Activated naive CD4-positive, alpha-beta T cell treated with Interleukin-2 at 50 U/mL for 16 hours (primary cell): ENCODE measurements at places on chromosomes 1 and 21.

- DNase-seq = no peak
These were observed 452.7 kb downstream of the NUF2 start for GRCh38 chr1:163774401-163774945.

- no peak for DNase-seq
These were observed 180.4 kb downstream of the FOXD2 start for GRCh38 chr1:47618222-47618720.

DNA sequence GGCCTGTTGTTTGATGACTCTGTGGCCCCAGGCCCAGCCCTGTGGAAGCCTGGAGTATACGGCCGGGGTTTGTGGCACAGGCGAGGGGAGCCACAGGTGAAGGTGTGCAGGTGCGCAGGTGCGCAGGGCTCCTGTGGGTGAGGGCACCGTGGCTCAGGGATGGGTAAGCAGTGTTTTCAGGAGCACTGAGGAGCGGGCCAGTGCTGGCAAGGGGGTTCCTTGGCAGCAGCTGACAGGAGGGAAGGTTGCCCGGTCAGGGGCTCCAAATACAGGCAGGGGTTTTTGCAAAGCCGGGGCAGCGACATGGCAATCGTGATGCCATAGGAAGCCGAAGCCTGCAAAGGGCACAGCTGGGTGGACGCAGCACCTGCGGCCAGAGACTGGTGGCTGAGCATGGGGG, 20.7 kb downstream of the AGPAT3 start:
- no peak for DNase-seq

DNA sequence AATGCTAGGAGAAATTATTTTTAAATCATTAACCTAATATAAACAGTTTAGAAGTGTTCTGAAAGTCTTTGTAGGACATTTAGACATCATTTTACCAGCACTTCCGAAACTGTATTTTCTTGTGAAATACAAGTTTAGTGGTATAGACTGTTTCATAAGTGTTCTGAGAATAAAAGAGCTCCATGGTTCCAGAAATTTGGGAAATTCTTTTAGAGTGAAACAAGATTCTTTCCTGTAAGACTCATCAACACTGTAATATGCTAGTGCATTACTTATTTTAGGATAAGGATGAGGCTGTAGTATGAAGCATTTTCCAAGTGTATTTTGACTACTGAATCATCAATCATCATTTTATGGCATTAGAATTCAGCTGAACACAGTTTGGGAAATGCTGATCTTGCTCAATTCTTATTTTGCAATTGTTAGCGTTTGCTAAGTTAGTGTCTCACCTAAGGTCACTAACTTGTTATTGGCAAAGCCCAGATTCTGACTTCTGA, 73.4 kb downstream of the CEP350 start:
- DNase-seq = no peak

GRCh38 chr1:181344091-181344490, 139.2 kb upstream of the CACNA1E start:
- DNase-seq = no peak

DNA sequence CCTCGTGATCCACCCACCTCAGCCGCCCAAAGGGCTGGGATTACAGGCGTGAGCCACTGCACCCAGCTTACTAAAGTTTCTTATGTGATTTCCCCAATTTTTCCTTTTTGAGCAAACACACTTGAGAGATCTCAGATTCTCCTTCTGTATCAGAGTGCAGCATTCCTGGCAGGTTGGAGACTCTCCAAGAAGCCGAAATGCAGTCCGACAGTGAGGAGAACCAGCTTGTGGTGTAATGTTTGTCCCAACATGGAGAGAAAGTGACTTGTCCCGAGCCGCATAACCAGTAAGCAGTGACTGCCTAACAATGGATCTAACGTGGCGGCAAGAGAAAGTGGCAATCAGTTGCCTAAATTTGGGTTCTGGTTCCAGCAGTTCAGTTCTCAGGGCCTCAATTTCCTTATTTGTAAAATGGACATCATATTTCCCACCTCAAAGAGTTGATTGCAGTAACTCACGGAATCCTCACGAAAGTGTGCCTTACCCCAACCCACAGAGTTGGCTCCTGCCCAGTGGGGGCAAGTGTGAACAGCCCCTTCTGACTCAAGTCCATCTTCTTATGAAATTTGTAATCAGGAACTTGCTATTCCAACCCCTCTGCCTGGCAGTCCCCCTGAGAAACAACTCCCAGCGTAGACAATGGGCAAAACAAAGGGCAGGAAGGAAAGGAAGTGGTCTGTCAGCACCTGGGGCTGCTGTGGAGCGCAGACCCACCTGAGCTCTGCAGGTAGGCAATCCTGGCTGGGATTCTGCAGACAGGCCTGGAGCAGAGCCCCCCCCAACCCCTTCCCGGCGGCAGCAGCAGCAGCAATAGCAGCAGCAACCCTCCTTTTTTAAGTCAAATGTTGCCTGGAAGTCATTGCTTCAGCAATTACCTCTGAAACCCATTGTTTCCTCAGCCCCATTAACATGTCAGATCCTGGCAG, 223.6 kb upstream of the POU3F1 start:
- DNase-seq = no peak

DNA sequence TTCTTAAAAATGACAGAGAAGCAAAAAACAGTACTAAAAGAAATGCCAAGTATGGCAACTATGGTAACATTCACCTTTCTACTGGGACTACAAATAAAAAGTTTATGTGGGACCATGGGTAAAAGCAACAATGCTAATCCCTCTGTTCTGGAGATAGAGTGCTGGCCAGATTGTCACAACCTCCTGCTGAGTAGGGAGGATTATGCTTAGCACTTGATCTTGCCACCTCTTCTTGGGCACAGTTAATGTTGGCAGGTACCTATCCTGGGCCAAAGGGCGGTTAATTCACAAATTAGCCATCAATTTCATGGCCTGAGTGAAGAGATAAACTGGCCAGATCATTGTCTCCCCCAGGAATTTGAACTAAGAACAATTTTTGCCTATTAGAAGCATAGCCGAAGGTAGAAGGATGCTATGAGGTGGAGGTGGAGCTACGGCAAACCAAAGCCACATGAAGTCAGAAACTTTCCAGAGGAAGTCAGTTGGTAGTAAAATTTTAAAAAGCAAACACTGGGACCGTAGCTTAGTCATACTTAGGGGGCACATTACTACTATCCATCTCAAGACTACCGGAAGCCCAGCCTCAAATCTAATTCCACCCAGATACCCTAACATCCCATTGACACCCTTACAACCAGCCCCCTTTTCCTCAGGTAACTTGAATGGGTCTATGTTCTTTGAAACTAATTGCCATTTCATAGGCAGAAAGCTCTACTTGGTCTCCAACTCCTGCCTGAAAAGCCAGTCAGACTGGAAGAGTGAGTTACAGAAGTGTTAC, 2.7 kb downstream of the SCYL3 start:
- peak; percentile 38 for DNase-seq

- DNase-seq = no peak
These were observed 23.3 kb downstream of the WNT2B start for GRCh38 chr1:112532064-112532463.

GRCh38 chr21:15204140-15204969, 139.6 kb upstream of the NRIP1 start:
- no peak for DNase-seq

GRCh38 chr1:33381977-33382376, 48.9 kb downstream of the PHC2 start:
- no peak for DNase-seq

DNA sequence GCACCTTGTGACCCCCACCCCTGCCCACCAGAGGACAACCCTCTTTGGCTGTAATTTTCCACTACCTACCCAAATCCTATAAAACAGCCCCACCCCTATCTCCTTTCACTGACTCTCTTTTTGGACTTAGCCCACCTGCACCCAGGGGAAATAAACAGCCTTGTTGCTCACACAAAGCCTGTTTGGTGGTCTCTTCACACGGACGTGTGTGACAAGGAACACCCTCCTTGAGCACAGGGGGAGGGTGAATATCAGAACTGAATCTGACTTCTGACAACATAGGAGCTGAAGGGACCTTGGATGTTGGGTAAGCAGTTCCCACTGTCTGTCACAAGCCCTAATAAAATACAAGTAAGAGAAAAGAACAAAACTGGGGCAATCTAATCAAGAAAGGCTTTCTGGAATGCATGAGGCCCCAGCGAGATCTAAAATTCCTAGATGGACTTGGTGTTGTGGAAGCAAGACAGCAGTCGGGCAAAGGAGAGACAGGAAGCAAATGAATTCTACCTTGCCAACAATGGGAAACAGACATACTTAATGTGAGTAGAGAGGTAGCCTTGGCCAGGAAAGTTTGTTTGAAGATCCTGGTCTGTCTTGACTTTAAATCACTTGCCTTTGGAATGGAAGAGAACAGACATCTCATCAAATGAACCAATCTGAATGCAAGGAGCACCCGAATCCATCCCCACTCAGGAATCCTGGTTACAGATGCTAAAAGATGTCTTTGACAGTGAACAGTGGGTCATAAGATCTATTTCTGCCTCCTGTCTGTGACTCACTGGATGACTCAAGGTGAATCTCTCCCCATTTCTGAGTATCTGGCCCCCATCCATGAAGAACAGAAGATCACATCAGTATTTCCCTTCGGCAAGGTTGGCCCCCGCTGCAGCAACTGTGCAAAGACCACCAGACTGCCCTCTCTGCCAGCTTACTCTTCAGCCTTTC, 53.3 kb downstream of the OLFML3 start:
- no peak for DNase-seq

GRCh38 chr1:65289449-65289848, 19.9 kb upstream of the DNAJC6 start:
- no peak for DNase-seq

DNA sequence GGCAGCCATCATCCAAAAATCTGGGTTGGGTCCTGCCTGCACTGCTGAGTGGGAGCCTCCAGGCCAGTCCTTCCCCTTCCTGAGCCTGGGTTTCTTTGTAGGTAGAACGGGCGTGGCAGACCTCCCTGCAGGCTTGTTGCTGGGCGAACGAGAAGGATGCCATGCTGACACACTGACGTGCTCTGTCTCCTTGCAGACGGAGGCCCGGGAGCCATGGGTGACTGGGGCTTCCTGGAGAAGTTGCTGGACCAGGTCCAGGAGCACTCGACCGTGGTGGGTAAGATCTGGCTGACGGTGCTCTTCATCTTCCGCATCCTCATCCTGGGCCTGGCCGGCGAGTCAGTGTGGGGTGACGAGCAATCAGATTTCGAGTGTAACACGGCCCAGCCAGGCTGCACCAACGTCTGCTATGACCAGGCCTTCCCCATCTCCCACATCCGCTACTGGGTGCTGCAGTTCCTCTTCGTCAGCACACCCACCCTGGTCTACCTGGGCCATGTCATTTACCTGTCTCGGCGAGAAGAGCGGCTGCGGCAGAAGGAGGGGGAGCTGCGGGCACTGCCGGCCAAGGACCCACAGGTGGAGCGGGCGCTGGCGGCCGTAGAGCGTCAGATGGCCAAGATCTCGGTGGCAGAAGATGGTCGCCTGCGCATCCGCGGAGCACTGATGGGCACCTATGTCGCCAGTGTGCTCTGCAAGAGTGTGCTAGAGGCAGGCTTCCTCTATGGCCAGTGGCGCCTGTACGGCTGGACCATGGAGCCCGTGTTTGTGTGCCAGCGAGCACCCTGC, 1.4 kb downstream of the GJA4 start:
- DNase-seq = no peak

GRCh38 chr1:52632732-52633290, at the start of gene SHISAL2A:
Gene SHISAL2A, plus strand, starts transcription at chr1:52633168. Its CDS starts 326 bp downstream, at chr1:52633494.
- DNase-seq = peak; percentile 68

DNA sequence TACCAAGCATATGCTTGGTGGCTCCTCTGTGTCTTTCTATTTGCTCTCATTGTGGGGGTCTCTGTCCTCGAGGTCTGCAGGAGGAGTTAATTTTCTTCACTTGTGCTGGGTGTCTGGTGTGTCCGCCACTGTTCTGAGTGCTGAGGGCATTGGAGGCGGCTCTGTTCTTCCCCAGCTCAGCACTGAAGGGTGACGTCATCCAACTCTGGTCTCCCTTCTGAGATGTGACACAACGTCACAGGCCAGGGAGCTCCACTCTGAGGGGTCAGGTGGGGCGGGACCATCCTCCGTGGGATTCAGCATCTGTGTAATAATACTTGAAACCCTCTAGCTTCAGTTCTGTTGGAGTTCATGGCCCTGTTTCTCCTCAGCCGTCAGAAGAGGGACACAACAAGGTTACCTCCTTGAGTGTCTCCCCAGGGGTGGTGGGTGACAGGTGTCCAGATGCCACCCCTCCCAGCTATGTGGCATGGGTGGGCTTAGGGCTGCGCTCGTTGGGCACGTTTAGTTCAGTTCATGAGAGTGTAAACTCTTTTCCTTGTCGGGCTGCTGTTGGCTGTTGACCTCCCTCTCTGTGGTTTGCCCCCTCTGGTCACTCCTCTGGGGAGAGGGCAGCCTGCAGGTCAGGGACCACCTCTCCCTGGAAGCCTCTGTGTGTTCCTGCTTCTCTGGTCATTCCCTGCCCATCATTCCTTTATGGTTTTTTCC, 3.1 kb downstream of the IBA57 start:
- no peak for DNase-seq

GRCh38 chr1:232880354-232880753, 70.1 kb upstream of the NTPCR start:
- DNase-seq = no peak

GRCh38 chr1:44500181-44501046, 95.4 kb downstream of the RNF220 start:
- DNase-seq = no peak

DNA sequence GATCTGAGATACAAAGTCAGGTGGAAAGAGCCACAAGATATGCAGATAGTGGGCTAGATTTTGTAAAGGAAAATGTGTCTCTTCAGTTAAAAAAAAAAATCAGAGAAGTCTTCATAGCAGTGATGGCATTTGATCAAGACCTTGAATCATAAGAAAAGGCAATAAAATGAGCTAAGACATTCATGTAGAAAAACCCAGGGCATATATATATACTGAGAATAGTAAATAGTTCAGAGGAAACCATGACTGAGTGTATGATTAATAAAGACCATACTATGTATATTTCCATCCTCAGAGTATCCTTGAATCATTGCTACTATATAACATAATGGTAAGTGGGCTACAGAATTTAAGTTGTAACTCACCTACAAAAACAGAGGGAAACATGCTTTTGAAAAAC, 321.7 kb upstream of the NR5A2 start:
- DNase-seq = no peak

- no peak for DNase-seq
These were observed 5.1 kb downstream of the IFFO2 start for GRCh38 chr1:18951416-18951815.

DNA sequence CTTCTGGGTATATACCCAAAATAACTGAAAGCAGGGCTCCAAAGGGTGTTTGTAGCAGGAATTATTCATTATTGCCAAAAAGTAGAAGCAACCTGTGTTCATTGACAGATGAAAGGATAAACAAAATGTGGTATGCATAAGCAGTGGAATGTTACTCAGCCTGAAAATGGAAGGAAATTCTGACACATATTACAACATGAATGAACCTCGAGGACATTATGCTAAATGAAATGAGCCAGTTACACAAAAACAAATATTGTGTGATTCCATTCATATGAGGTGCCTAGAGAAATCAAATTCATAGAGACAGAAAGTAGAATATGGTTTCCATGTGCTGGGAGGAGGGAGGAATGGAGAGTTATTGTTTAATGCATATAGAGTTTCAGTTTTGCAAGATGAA, 86.3 kb upstream of the ARTN start:
- DNase-seq = no peak

DNA sequence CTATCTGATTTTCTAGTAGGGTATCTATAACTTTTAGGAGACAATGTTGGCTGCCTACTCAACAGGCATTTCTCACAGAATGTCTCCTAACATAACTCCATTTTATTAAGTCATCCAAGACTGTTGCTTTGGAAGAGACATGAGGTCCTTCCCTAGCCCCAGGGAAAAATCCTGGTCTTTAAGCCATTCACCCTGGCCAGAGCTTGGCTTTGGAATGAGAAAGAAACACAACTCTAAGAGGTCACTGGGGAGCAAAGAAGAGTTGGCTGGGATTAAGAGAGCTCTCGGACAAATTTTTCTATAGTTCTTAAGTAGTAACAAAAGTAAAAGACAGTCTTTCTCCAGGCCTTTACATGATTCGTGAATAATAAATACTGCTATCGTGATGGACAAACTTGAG, 57.9 kb downstream of the PCNX2 start:
- DNase-seq = no peak
